Activated CD8-positive, alpha-beta T cell treated with anti-CD3 and anti-CD28 coated beads, Interleukin-2, amount 10 ng/mL, durations not matched to agents 7 days and 5 days (primary cell): ENCODE measurements at places on chromosomes 16 and 17. TPM values are rescaled to one million over a fixed set of nuclear protein-coding genes. Genes with fewer than 3 reads are reported as not detected.

CCL16 gene
- not detected for total RNA-seq

LYRM1 gene
- total RNA-seq: 27.5 TPM

CSH2 gene
- total RNA-seq: not detected

TTYH2 gene
- 4.7 TPM for total RNA-seq
